Right renal cortex interstitium (tissue), 3 donors: ENCODE measurements at places on chromosomes 7 and 10.
A peak's percentile ranks its signal among the peaks of the same experiment; 100 is the strongest.

GRCh38 chr10:91229683-91230082 lies 9.2 kb downstream of the PCGF5 start:
- no peak for DNase-seq

GRCh38 chr10:119550827-119551226 lies 8.3 kb upstream of the RGS10 start:
- no peak for DNase-seq

GRCh38 chr7:113086431-113086888 lies at the start of gene GPR85:
Gene GPR85 (minus strand): TSS chr7:113086827. CDS start chr7:113084721, 2,106 bp downstream.
- no peak for DNase-seq

GRCh38 chr7:66697449-66698438 lies 42.8 kb upstream of the RABGEF1 start:
- DNase-seq, result no peak

DNA sequence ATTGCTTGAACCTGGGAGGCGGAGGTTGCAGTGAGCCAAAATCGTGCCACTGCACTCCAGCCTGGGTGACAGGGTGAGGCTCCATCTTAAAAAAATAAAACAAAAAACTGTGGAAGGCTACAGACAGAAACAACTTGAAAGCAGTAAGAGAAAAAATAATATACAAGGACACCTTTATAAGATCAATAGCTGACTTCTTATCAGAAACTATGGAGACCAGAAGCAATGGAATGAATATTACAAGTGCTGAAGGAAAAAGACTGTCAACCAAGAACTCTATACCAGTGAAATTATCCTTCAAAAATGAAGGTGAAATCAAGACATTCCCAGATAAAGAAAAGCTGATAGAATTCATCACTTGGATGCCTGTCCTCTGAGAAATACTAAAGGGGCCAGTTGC lies 49.0 kb downstream of the RBAK start:
- DNase-seq, result no peak

DNA sequence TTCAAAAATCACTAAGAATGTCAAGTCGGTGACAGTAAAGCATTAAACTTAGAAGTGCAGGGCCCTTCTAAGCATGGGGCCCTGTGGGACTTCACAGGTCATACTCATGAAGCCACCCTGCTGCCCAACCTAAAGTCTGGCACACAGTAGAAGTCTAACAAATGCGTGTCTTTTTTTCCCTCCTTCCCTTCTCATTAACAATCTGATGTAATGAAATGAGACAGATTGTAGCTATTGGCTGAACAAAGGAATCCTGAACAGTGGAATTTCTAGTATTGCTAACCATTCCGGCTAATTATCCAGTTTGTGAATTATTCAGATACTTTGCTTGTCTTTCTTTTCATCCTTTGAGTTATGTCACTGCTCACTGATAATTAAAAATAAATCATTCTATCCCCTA lies 369.9 kb downstream of the WDR11 start:
- DNase-seq, result no peak

GRCh38 chr7:77685233-77685632 lies 11.0 kb upstream of the RSBN1L start:
- no peak for DNase-seq

- DNase-seq, result no peak
These were observed 1011.4 kb upstream of the C7orf33 start for GRCh38 chr7:147579148-147579547.

DNA sequence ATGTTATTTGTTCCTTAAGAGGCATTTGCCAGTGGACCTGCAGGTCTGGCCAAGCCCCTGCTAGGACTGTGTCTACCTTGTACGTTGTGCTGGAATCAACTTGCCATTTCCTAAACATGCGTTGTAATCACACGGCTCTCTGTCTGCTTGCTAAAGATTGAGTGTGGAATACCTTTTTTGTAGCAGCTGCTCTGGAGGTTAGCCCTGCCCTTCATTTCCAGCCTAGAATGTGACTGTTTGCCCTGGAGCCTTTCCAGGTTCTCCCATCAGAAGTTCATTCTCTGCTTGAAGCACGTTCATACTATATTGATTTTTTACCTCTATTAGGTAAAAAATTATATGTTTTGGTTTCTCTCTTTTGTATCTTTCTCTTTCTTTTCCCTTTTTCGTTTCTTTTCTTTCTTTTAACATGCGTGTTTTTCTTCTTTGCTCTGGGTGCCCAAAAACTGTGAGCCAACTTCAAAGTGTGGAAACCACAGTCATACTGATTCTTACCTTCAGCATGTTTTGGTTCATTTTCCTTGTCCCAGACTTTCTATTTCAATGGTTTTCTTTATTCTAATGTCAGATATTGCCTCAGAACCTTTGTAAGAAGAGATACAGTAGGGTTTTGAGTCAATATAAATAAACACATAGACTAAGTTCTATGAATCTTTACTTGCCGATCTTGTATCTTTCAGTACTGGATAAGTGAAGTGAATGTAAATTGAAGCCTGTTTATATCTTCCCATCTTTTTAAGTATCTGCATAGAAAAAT lies 111.9 kb upstream of the RPA3 start:
- no peak for DNase-seq

DNA sequence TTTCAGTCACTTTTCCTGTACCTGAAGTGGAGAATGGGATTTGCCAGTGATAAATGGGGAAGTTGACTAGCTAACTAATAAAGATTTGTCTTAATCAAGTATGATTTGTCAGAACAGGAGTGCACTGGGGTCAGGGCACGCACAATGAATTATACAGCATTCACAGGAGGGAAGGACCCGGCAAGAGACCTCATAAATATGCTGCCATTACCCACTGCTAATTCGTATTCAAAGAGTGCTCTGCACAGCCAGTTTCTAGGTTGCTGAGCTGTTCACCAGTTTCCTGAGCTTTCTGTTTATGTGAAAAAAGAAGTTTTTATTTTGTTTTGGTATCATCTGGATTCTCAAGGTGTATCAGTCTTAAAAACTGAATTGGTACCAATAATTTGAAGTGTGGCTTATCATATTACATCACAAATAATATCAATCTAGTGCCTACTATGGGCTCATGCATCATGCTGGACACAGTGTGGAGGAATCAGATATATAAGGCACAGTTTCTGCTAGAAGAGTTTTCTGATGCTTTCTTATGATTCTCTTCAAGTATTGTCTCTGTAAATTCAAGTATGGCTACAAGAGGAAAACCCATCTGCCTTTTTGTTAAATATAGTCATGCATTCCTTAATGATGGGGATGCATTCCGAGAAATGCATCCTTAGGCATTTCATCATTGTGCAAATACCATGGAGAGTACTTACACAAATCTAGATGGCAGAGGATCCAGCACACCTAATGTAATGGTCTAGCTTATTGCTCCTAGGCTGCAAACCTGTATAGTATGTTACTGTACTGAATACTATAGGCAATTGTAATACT lies 202.2 kb downstream of the VTI1A start:
- DNase-seq, result no peak

GRCh38 chr7:37504801-37505200 lies 56.1 kb upstream of the ELMO1 start:
- DNase-seq, result no peak

GRCh38 chr10:80166581-80167470 lies 34.3 kb downstream of the PLAC9 start:
- no peak for DNase-seq

- DNase-seq, result no peak
These were observed 53.0 kb downstream of the ASNS start for GRCh38 chr7:97819161-97819560.

GRCh38 chr10:46557319-46558121 lies 1.1 kb upstream of the GPRIN2 start:
- DNase-seq, result no peak

GRCh38 chr7:78673272-78673671 lies 780.2 kb downstream of the MAGI2 start:
- DNase-seq, result no peak

DNA sequence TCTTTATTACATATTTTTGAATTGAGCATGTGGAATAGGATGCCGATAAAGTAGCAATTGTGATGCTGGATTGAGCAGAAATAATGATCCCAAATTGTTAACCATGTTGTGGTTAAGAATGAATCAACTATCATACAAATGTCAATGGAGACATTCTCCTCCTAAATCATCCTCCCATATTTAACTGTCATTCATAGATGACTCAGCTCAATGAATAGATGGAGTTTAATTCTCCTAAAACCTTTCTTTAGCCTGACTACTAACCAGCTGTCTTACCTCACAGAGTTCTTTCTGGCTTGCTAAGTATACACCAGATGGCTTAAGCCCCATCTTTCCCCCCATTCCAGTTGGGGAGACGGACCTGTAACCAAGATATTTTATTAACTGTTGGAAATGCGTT lies 23.4 kb upstream of the NPS start:
- no peak for DNase-seq

- no peak for DNase-seq
These were observed 872.4 kb downstream of the LRMDA start for GRCh38 chr10:76303682-76304316.

- no peak for DNase-seq
These were observed 25.1 kb downstream of the CPEB3 start for GRCh38 chr10:92265687-92266258.

- DNase-seq, result no peak
These were observed 52.6 kb downstream of the SYPL1 start for GRCh38 chr7:106059556-106059955.

DNA sequence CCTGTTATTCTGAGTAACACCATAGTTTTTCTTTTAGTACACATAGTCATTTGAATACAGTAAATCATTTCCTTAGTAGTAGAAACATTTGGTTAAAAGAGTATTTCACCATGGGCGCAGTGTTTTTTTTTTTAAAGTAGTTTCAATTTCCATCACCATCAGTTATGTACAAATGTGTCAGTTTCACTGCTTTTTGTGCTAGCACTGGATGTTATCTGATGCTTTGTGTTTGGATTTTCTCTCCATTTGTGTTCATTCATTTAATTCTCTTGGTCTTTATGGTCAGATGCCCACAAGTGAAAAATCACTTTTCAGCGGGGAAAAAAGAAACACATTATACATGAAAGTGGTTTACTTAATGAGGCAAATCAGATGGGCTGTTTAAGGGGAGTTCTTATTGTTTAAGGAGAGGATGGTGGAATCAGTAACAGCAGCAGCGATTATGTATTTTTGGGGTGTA lies 16.0 kb upstream of the HK1 start:
- DNase-seq, result no peak

- peak; percentile 66 for DNase-seq
These were observed at the start of gene PCBD1 for GRCh38 chr10:70887804-70888800. Gene PCBD1 (minus strand): TSS chr10:70888565. CDS start chr10:70888533, 32 bp downstream.

GRCh38 chr7:138074540-138074939 lies 1.7 kb upstream of the AKR1D1 start:
- DNase-seq, result no peak

GRCh38 chr7:134907639-134908038 lies 78.7 kb upstream of the AGBL3 start:
- DNase-seq, result no peak

- DNase-seq, result no peak
These were observed 76.9 kb upstream of the MGMT start for GRCh38 chr10:129390147-129390546.

- DNase-seq, result no peak
These were observed 116.1 kb downstream of the GPR37 start for GRCh38 chr7:124649397-124650014.

GRCh38 chr7:149625947-149626392 lies 128.4 kb upstream of the ZNF746 start:
- DNase-seq, result peak; percentile 21

DNA sequence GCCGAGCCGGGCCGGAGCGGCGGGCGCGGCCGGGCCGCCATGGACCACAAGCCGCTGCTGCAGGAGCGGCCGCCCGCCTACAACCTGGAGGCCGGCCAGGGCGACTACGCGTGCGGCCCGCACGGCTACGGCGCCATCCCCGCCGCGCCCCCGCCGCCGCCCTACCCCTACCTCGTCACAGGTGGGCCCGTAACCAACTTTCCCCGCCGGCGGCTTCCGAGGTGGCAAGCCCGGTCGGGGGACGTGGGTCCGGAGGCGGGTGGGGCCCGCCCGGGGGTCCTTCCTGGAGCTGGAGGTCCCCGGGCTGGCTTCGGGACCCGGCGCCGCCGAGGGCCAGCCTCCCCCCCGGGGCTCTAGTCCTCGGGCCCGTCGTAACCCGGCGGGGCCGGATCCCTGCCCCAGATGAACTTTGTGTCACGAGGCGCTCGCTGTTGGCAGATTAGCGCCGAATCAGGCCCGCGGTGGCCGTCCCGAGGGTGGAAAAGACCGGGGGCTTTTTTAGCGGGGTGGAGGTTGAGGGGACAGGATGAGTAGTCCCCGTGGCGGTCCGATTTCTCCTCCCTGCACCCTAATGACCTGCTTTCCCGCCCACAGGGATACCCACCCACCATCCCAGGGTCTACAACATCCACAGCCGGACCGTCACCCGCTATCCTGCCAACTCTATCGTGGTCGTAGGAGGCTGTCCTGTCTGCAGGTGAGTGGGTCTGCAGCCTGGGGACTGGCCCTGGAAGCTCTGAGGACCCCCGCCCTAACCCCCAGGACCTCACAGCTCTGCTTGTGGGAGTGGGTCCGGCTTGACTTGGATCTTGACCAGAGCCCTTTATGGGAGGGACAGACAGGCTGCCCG lies 496 bp downstream of the BRI3 start:
- DNase-seq, result no peak

DNA sequence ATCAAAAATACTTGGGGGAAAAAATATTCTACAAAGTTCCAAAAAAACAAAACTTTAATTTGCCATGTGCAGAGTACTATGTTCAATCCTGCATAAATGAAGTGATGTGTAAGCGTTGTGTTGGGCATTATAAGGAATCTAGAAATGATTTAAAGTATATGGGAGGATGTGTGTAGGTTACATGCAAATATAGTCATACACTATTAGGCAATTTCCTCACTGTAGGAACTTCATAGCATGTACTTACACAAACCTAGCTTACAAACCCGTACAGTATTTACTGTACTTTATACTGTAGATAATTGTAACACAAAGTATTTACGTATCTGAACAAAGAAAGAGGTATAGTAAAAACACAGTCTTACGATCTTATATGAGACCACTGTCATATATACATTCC lies 72.3 kb downstream of the NRBF2 start:
- no peak for DNase-seq

- no peak for DNase-seq
These were observed 616.6 kb downstream of the XPNPEP1 start for GRCh38 chr10:109306698-109307097.

DNA sequence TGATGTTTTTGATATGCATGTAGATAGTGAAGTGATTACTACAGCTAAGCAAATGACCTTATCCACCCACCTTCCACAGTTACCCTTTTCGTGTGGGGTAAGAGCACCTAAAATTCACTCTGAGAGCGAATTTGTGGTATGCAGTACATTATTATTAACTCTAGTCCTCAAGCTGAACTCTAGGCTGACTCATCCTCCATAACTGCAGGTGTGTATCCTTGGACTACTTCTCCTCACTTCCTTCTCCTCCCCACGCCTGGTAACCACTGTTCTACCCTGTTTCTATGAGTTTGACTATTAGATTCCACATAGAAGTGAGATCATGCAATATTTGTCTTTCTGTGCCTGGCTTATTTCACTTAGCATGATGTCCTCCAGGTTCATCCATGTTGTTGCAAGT lies 484.6 kb downstream of the GATA3 start:
- DNase-seq, result no peak
